ENCODE measurements at places on chromosomes 11 and 22. TPM values are rescaled to one million over a fixed set of nuclear protein-coding genes. Genes with fewer than 3 reads are reported as not detected.
A peak's percentile ranks its signal among the peaks of the same experiment; 100 is the strongest.

Gene VSIG10L2
- 0.35 TPM for polyA plus RNA-seq

Gene RIMBP3B
- polyA plus RNA-seq, result not detected

Gene KRTAP5-10
- not detected for polyA plus RNA-seq

Gene FGF3
- polyA plus RNA-seq, result not detected

Gene TUB
- polyA plus RNA-seq, result 1.4 TPM

Gene RIMBP3C
- polyA plus RNA-seq, result not detected

Gene ADM2
- 3.7 TPM for polyA plus RNA-seq

Gene SOX10
- polyA plus RNA-seq, result 3.2 TPM

Gene TRPM5
- polyA plus RNA-seq, result 0.31 TPM

Gene RASD2
- polyA plus RNA-seq, result 2.9 TPM

Gene FIBIN
- polyA plus RNA-seq, result 6.0 TPM

Gene PRG3
- polyA plus RNA-seq, result not detected

Gene CLCF1
- polyA plus RNA-seq, result 2.7 TPM

Gene CENATAC
- polyA plus RNA-seq, result 38.0 TPM

Gene GP1BB
- polyA plus RNA-seq, result 12.4 TPM

Gene OR4C11
- polyA plus RNA-seq, result not detected

DNA sequence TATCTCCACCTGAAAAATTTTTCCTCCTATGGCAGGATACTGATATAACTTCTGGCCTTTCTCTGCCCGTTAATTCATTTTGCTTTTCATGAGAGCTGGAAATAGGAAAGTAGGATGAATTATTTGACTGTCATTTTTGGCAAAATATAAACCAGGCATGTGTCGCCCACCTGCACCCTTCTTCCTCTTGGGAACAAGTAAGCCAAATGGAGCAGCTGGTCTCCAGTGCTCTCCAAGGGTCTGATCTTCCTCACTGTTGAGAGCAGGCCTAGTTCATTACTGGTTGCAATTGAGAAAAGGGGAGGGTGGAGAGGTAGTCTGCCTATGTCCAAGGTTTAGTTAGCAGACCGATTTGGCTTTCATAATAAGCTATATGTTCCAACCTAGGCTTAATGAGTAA, 582.2 kb downstream of the DLG2 start:
- DNase-seq, result no peak

DNA sequence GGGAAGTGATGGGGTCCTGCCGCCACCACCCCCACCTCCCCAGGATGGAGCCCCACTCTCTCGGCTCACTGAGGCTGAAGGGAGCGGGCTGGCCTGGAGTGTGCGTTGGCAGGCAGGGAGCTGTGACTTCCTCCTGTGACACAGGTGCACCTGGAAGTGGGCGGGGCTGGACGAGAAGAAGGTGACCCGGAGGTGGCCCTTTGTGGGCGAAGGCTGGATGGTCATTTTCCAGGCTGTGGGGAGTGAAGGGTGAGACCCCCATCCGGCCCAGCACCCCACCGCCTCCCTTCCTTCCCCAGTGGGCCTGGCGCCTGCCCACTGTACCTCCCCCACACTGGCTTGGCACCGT, 15.3 kb downstream of the IL17REL start:
- peak; percentile 91 for DNase-seq

- DNase-seq, result peak; percentile 84
Observed at GRCh38 chr11:45146072-45147016, at the start of gene PRDM11. Gene PRDM11 (plus strand): TSS chr11:45146639. CDS start chr11:45181767, 35,128 bp downstream.

- DNase-seq, result no peak
Observed at GRCh38 chr22:40203572-40203971, 25.8 kb downstream of the TNRC6B start.

DNA sequence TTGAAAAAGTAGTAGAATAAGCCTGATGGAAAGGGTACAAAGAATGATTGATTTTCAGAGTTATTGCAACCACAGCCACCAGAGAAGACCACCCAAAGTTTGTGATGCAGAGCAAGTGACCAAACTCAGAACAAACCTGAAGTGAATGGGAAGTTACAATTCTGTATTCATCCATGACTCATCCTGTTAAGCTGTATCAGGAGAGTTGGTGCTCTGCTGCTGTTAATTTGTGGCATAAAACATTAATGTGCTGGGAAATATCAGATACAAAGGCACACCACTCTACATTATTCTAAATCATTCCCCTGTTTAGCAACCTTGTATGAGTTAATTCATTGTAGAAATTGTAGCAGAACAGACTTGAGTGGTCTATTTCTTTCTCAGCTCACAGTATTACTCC, 19.6 kb upstream of the PDGFD start:
- DNase-seq, result no peak

DNA sequence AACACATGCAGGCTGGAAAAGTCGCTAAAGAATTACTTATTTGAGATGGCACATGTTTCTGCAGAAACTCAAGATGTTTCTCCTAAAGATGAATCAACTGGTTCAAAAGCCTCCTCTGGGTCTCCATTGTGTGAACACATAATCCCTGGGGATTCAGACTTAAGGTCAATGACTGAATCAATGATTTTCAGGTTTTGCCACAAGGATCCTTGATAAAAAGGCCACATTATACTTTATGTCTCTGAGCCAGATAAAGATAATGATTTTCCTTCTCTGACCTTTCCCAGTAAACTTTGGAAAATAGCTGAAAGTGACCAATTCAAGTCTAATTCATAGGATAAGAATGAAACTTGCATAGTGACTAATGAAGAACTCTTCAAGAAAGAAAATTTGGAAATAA, 2.3 kb upstream of the XKR3 start:
- no peak for DNase-seq

- peak; percentile 89 for DNase-seq
Observed at GRCh38 chr22:43823353-43823908, 11.3 kb upstream of the EFCAB6 start.

DNA sequence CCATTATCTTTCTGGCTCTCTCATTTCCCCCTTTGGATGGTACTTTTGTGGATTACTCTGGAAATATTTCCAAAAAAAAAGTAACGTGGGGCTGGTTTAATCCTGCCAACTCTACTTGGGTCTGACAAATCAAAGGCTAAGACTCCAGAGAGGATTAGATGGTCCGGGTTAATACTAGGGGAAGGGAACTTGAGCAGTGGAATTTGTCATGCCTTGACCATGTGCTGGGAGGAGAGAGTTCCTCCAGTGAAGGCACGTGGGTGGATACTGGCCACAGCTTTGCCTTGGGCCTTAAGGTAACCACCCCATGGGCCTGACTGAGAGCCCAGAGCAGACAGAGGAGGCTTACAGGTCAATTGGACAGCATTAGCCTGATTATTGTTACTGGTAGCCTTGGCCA, 120.3 kb downstream of the NAV2 start:
- no peak for DNase-seq

GRCh38 chr11:113626736-113627135, 79.4 kb downstream of the TMPRSS5 start:
- no peak for DNase-seq

- DNase-seq, result peak; percentile 3
Observed at GRCh38 chr22:44247346-44247745, 65.4 kb downstream of the SHISAL1 start.

GRCh38 chr11:134072844-134073243, 4.0 kb downstream of the JAM3 start:
- DNase-seq, result no peak

GRCh38 chr22:47460861-47461260, 698.4 kb downstream of the TBC1D22A start:
- no peak for DNase-seq

DNA sequence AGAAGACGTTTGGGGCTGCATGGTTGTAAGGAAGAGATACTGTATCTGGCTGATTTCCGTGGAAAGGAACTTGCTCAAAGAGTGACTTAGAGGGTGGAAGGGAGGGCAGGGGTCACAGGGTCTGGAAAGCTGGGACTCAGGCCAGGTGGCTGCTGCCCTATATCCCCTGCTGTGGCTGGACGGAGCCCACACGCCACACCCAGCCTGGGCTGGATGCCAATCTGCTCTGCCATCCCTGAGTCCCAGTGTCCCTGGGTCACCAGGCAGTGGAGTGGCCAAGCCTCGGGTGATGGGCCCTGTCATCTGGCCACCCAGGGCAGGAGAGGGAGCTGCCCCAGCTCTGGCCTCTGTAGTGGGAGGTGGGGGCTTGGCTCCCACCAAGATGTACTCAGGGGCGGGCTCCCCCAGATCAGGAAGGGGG, 26.5 kb upstream of the KRTAP5-7 start:
- peak; percentile 30 for DNase-seq

GRCh38 chr11:3747704-3748103, 49.6 kb downstream of the NUP98 start:
- no peak for DNase-seq

DNA sequence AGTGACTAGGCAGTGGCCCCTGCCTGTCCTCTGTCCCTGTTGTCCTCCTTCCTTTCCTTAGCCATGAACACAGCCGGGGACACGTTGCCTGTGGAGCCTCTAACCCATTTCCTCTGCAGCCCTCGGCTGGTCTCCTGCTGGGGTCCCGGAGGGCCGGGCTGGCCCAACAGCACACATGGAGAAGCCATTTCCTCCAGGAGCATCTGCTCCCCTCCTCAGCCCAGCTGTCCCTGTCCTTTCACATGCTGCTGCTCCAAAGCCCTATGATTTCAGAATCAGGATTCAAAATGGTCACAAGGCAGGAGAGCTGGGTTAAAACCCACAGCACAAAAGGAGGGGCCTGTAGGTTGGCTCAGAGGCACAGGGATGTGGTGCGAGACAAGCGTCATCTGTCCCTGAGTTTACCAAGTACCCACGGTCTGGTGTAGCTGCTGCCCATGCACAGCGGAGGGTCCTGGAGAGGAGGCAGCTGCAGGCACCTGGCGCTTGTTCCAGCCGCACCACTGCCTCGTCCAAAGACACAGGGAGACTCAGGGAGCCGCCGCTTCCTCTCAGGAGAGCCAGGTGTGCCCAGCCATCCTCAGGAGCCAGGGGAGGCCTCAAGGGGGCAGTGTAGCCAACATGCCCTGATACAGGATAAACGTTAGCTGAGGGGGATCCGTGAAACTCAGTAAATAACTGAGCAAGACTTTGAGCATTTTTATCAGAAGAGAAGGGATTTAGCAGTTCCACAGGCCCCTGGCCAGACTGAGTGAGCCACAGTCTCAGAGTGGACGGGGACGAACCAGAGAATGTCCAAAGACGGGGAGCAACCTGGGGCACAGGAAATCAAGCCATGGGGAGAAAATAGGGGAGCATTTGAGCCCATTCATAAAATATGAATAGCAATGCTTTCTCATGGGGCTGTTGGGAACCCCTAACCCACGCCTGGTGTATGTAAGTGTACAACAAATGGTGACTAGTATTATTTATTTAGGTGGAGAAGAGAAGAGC, 3.9 kb upstream of the VSIG10L2 start:
- DNase-seq, result peak; percentile 78

- no peak for DNase-seq
Observed at GRCh38 chr11:85988780-85989179, 80.1 kb downstream of the PICALM start.

DNA sequence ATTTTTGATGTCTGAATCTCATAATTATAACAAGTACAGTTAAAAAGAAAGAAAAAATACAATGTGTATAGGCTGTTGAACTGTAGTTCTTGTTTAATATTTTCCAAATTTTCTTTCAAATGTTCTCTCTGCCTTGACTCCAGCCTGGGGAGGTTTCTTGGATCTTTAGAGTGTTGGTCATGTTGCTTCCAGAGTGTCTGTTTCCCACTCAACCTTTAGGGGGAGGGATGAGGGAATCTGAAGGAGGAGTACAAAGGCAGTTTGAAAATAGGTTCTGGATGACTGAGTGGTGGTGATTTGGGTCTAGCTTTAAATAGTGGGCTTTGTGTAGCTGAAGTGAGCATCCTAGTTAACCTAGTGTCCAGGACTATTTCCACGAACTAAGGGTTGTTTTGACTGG, 2.0 kb downstream of the CTNND1 start:
- peak; percentile 80 for DNase-seq

DNA sequence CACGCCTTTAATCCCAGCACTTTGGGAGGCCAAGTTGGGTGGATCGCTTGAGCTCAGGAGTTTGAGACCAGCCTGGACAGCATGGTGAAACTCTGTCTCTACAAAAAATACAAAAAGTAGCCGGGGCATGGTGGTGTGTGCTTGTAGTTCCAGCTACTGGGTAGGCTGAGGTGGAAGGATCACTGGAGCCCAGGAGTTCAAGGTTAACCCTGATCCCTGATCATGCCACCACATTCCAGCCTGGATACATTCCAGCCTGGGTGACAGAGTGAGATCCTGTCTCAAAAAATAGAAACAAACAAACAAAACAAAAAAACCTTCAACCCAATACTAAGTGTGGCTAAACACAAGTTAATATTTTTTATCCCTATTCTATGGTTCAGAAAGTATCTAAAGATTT, 66.4 kb upstream of the CLNS1A start:
- DNase-seq, result no peak

DNA sequence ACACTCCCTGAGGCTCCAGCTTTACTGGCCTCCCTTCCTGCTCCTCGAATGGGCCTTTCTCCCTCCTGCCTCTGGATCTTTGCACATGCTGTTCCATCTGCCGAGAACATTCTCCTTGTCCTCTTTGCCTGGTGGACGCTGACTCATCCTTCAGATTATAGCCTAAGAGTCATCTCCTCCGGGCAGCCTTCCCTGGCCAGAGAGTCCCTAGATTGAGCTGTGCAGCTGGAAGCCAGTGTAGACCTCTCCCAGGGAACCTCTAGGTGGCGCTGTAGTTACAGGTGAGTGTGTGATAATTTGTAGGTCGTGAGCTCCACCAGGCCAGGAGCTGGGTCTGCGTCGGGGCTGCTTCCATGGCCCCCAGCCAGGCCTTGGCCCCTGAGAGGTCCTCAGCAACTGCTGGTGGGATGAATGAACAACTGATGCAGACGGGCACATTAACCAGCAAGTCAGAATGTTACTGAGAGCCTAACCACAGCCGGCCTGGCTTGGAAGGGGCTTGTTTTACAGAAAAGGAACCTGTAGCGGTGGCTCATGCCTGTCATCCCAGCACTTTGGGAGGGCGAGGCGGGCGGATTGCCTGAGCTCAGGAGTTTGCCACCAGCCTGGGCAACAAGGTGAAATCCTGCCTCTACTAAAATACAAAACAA, 8.7 kb downstream of the PNPLA5 start:
- peak; percentile 37 for DNase-seq

DNA sequence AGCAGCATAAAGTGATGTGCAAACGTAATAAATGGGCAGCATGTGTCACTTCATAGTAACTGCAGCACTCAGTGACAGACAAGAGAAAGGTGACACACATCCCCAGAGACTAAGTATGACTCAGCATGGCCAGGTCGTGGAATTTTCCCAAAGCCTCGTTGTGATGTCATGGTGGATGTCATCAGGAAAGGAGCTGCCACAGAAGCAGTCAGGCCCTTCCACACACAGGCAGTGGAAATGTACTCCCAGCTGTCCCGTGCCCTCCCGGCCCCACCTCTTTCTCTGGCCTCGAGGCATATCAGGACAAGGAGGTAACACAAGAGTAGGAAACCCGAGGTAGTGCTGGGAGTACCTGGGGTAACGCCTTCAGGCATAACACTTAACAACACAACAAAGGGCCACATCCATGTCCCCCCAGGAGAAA, 8.1 kb downstream of the PC start:
- DNase-seq, result peak; percentile 78

GRCh38 chr11:27274854-27275395, 88.1 kb downstream of the CCDC34 start:
- no peak for DNase-seq

- DNase-seq, result peak; percentile 71
Observed at GRCh38 chr22:38733329-38733723, 22.5 kb downstream of the SUN2 start.
